ENCODE measurements at places on chromosomes 3 and 15. TPM values are rescaled to one million over a fixed set of nuclear protein-coding genes. Genes with fewer than 3 reads are reported as not detected.
A peak's percentile ranks its signal among the peaks of the same experiment; 100 is the strongest.

Gene DPPA2
- total RNA-seq: not detected

GRCh38 chr15:32715276-32715675 is 2.5 kb upstream of the GREM1 start:
- no peak overlapping the region for H3K4me3 ChIP-seq
- H3K27me3 ChIP-seq: no peaks in the 10 kb centered on the region
- DNase-seq: no peak
- H3K4me1 ChIP-seq: no peaks in the 10 kb centered on the region
- no peak overlapping the region for H3K27ac ChIP-seq
- no peaks in the 10 kb centered on the region for H3K36me3 ChIP-seq

- H3K36me3 ChIP-seq: peaks cover 50% of the 10 kb centered on the region
- no peaks in the 10 kb centered on the region for H3K4me1 ChIP-seq
- no peak for DNase-seq
- H3K27ac ChIP-seq: no peak overlapping the region
- no peaks in the 10 kb centered on the region for H3K27me3 ChIP-seq
These were observed 73.4 kb downstream of the CCK start for GRCh38 chr3:42192334-42193200.

DNA sequence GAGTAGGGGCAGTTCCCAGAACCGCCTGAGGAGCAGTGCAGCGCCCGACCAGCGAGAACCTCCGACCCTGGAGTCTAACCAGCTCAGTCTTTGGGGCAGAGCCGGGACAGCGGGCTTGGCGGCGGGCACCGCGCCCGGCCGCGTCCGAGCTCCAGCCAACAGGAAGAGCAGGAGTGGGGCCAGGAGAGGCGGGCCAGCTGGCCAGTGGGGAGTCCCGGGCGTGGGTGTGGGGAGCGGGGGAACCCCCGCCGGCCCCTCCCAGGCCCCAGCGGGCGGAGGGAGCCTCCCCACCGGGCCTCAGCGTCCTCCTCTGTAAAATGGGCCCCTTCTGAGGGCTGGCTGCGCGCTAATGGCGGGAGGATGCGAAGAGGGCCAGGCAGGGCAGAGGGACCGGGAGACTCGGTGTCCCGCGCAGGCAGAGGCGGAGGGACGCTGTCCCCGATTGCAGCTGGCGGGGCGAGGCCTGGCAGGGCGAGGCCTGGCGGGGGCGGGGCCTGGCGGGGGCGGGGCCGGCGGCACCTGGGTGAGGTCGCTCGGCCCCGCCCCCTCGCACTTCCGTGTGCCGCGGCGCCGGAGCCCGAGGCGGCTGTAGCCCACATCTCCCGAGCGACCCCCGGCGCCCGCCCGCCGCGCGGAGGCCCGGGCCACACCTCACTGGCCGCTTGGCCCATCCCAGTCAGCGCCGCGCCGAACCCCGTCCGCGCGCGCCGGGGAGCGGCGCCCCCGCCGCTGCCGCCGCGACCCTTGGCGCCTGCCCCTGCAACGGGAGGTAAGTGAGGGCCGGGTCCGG is at the start of gene PRKCD:
Gene PRKCD, plus strand, starts transcription at position 550 of the 790 bp plus-strand sequence. CDS start 17,214 bp downstream, outside the sequence.
- H3K27me3 ChIP-seq: no peaks in the 10 kb centered on the region
- H3K4me1 ChIP-seq: peaks cover 20% of the 10 kb centered on the region
- peak; percentile 90 for DNase-seq
- H3K27ac ChIP-seq: peak within 1 kb of the TSS; percentile 71
- H3K36me3 ChIP-seq: peaks cover 7% of the 10 kb centered on the region
- H3K4me3 ChIP-seq: peak within 1 kb of the TSS; percentile 89

Gene RNF123
- total RNA-seq: 47.8 TPM

Gene ILDR1
- 0.23 TPM for total RNA-seq

- DNase-seq: peak; percentile 96
- H3K4me1 ChIP-seq: peaks cover 9% of the 10 kb centered on the region
- peak overlapping the region; percentile 69 for H3K27ac ChIP-seq
- H3K36me3 ChIP-seq: no peaks in the 10 kb centered on the region
- no peak overlapping the region for H3K4me3 ChIP-seq
- H3K27me3 ChIP-seq: peaks cover 10% of the 10 kb centered on the region
These were observed 195.1 kb upstream of the ICE2 start for GRCh38 chr15:60673918-60674558.

DNA sequence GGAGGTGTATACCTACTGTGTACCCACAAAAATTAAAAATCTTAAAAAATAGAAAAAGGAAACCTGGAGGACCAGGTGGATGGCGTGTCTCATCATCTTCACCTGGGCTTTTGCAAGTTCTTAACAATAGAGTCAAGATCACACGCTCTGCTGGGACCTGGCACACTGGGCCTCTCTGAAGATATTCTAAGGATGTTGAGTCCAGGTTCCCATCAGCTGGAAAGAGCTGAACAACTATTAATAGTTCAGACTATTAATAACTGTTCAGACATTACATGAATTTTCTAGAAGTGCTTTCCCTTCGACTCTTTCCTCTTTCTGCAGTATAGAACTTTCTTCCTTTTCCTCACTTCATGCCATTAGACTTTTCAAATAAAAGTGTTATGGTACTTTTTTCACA is 320.2 kb upstream of the IL12A start:
- H3K36me3 ChIP-seq: no peaks in the 10 kb centered on the region
- H3K27me3 ChIP-seq: no peaks in the 10 kb centered on the region
- no peaks in the 10 kb centered on the region for H3K4me1 ChIP-seq

- no peak overlapping the region for H3K27ac ChIP-seq
- peaks cover 4% of the 10 kb centered on the region for H3K36me3 ChIP-seq
- H3K4me3 ChIP-seq: no peak overlapping the region
- no peak for DNase-seq
- no peaks in the 10 kb centered on the region for H3K27me3 ChIP-seq
- peaks cover 2% of the 10 kb centered on the region for H3K4me1 ChIP-seq
These were observed 102.9 kb downstream of the TFDP2 start for GRCh38 chr3:142046320-142047020.

DNA sequence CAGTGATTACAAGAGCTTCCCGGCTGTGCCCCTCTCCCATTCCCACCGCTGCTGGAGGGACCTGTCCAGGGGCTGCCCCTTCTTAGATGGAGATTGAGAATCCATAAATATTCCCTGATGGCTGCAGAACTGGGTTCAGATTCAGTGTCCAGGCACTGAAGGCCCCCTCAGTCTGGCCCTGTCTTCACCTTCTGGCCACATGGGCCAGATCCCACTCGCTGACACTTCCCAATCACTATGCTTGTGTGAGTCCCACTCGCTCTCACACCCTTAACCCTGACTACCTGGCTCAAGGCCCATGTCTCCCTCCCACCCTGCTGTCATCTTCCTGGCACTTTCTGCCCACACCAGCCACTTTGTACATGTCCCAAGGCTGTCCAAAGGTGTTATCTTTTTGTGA is 15.5 kb upstream of the MRPS22 start:
- no peak for DNase-seq
- peaks cover 8% of the 10 kb centered on the region for H3K4me1 ChIP-seq
- no peak overlapping the region for H3K4me3 ChIP-seq
- no peak overlapping the region for H3K27ac ChIP-seq
- H3K27me3 ChIP-seq: peaks cover 38% of the 10 kb centered on the region
- H3K36me3 ChIP-seq: no peaks in the 10 kb centered on the region

DNA sequence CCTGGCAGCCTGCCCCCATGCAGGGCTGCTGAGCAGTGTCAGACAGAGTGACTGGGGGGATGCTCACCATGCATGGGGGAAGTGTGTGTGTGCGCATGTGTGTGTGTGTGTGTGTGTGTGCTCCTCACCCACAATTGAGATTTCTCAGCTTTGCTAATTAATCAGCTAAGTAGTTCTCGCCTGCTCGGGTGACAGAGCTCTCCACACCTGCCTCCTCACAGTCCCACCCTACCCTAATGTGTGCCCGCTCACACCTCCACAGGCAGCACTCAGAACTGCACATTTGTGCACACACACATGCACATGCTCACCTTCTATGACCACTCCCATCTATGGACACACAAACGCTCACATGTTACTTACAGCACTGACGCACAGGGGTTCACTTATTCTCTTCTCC is 37.3 kb downstream of the CACNA2D2 start:
- H3K4me3 ChIP-seq: no peak overlapping the region
- H3K27ac ChIP-seq: no peak overlapping the region
- no peak for DNase-seq

DNA sequence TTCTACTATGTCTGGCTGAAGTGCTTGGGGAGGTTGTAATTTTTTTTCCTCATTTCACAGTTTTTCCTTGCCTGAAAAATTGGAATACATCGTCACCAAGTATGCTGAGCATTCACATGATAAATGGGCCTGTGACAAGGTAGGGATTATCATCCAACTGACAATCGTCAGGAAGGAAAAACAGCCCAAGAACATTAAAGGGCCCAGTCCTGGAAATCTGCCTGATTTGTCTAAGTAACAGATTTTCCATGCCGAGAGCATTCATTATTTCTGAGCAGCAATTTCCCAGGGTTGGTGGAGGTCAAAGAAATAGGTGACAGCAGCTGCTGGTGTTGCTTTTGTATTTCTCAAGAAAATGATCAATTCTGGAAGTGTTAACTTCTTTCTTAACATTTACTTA is 226.0 kb upstream of the CHRM5 start:
- H3K27me3 ChIP-seq: no peaks in the 10 kb centered on the region

Gene CKMT1B
- total RNA-seq: 19.0 TPM

Gene ANKRD63
- not detected for total RNA-seq

DNA sequence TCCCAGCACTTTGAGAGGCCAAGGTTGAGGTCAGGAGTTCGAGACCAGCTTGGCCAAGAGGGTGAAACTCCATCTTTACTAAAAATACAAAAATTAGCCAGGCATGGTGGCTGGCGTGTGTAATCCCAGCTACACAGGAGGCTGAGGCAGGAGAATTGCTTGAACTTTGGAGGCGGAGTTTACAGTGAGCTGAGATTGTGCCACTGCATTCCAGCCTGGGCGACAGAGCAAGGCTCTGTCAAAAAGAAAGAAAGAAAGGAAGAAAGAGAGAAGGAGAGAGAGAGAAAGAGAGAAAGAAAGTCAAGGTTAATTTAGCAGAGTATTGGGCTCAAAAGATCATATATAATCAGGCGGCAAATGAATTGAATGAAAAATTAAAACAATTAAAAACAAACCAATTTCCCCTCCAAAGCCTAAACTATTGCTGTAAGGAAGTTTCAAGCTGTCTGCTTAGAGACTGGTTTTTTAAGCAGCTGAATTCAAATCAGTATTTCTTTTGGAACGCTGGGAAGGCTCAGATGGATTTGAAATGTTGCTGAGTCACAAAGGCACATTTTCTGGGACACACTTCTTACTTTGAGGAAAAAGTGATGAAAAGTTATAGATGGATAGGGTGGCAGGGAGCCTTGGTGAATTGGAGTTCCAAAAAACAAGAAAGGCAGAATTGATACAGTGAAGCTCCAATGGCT is 81.3 kb upstream of the BHLHE40 start:
- no peak overlapping the region for H3K27ac ChIP-seq
- no peak overlapping the region for H3K4me3 ChIP-seq
- no peaks in the 10 kb centered on the region for H3K36me3 ChIP-seq
- no peak for DNase-seq
- peaks cover 18% of the 10 kb centered on the region for H3K4me1 ChIP-seq
- H3K27me3 ChIP-seq: no peaks in the 10 kb centered on the region

GRCh38 chr3:190197346-190197763 is 76.7 kb upstream of the P3H2 start:
- H3K4me1 ChIP-seq: no peaks in the 10 kb centered on the region
- no peak overlapping the region for H3K4me3 ChIP-seq
- no peaks in the 10 kb centered on the region for H3K27me3 ChIP-seq
- no peak for DNase-seq
- H3K36me3 ChIP-seq: no peaks in the 10 kb centered on the region

DNA sequence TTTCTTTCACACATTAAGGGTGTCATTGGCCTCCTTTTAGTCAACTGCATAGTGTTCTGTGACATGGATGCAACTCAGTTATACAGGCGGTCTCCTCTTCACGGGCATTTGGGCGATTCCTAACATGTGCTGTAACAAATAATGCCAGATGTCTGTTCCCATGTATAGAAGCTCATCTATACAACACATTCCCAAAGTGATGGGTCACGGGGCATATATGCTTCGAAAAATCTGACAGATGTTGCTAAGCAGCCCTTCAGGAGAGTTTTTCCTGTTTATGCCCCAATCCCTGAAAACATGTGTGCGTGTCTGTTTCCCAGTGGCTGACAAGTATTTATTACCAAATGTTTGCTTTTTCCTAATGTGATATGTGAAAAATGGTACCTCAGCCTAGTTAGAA is 25.8 kb downstream of the LRRK1 start:
- no peak overlapping the region for H3K27ac ChIP-seq
- H3K27me3 ChIP-seq: no peaks in the 10 kb centered on the region
- no peaks in the 10 kb centered on the region for H3K36me3 ChIP-seq
- DNase-seq: no peak
- no peak overlapping the region for H3K4me3 ChIP-seq
- no peaks in the 10 kb centered on the region for H3K4me1 ChIP-seq

DNA sequence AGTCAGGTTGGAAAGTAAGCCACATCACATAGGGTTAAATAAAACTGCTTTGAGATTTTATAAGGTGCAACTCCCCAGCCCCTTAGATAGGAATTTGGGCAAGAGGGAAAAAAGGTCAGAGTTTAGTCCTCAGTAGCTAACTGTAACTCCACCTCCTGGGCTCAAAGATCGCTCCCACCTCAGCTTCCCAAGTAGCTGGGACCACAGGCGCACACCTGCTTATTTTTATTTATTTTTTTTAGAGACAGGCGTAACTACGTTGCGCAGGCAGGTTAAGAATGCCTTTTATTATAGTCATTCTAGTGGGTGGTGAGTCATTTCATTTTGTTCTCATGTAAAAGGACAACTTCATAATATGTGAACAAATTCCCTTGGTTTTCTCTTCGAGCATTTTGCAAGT is 14.7 kb downstream of the TM2D3 start:
- peaks cover 28% of the 10 kb centered on the region for H3K4me1 ChIP-seq
- H3K4me3 ChIP-seq: peak overlapping the region; percentile 40
- H3K27ac ChIP-seq: peak overlapping the region; percentile 88
- peaks cover 27% of the 10 kb centered on the region for H3K36me3 ChIP-seq
- H3K27me3 ChIP-seq: no peaks in the 10 kb centered on the region
- peak; percentile 72 for DNase-seq

- H3K36me3 ChIP-seq: no peaks in the 10 kb centered on the region
- DNase-seq: no peak
- no peaks in the 10 kb centered on the region for H3K4me1 ChIP-seq
- H3K27me3 ChIP-seq: no peaks in the 10 kb centered on the region
- H3K4me3 ChIP-seq: no peak overlapping the region
- no peak overlapping the region for H3K27ac ChIP-seq
These were observed 114.8 kb downstream of the OXNAD1 start for GRCh38 chr3:16379838-16380237.

DNA sequence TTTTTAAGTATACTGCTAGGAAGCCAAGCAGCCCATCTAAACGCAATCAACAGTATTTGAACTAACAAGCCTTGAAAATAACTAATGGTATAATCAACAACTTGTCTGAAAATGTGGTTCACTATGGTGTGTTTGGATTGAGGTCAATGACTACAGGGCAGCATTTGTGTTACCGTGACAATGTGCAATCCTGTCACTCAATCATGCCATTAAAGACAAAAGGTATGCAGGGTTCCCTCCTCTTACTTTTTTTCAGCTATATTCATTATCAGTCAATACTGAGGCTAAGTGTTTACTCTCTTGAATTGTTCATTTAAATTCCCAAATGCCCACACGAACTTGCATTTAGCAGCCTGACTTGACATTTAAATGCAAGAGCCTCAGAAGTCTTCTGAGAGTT is 1099.3 kb upstream of the EPHA6 start:
- peaks cover 85% of the 10 kb centered on the region for H3K27me3 ChIP-seq
- no peak overlapping the region for H3K27ac ChIP-seq
- no peaks in the 10 kb centered on the region for H3K36me3 ChIP-seq

Gene LYZL4
- not detected for total RNA-seq

GRCh38 chr3:48222616-48223513 is at the start of gene CAMP:
Gene CAMP (plus strand): TSS chr3:48223495. CDS start chr3:48223512, 17 bp downstream.
- peaks cover 14% of the 10 kb centered on the region for H3K4me1 ChIP-seq
- peaks cover 7% of the 10 kb centered on the region for H3K36me3 ChIP-seq
- no peak within 1 kb of the TSS for H3K4me3 ChIP-seq

- no peak overlapping the region for H3K4me3 ChIP-seq
- peaks cover 5% of the 10 kb centered on the region for H3K36me3 ChIP-seq
- H3K27ac ChIP-seq: no peak overlapping the region
These were observed 160.7 kb downstream of the BBX start for GRCh38 chr3:107683447-107683846.

Measured in MCF 10A (cell line).